ENCODE measurements at places on chromosomes 5 and 9. TPM values are rescaled to one million over a fixed set of nuclear protein-coding genes. Genes with fewer than 3 reads are reported as not detected.

The PCDHB11 gene
- not detected for total RNA-seq

The PSD2 gene
- 0.14 TPM for total RNA-seq

The SHISAL2B gene
- total RNA-seq: not detected

The SH3PXD2B gene
- total RNA-seq: 0.47 TPM

The ZNF189 gene
- 8.3 TPM for total RNA-seq

The HDAC3 gene
- 98.3 TPM for total RNA-seq

The SIGMAR1 gene
- total RNA-seq: 80.7 TPM

The MEGF10 gene
- not detected for total RNA-seq

The PPP1R26 gene
- 0.58 TPM for total RNA-seq

The TRPM6 gene
- total RNA-seq: not detected

The OR1J2 gene
- total RNA-seq: not detected

The DDX4 gene
- total RNA-seq: not detected

The PRDM9 gene
- not detected for total RNA-seq

The PCDHGA3 gene
- total RNA-seq: not detected

The TMEM267 gene
- total RNA-seq: 20.0 TPM

The RNF44 gene
- 62.7 TPM for total RNA-seq

The LRRC14B gene
- total RNA-seq: not detected

The GARIN3 gene
- 0.77 TPM for total RNA-seq

The NTNG2 gene
- total RNA-seq: 2.4 TPM

The TMOD1 gene
- total RNA-seq: 0.60 TPM

The NMRK1 gene
- 16.9 TPM for total RNA-seq

The HMMR gene
- total RNA-seq: 95.2 TPM

The PCDHB14 gene
- total RNA-seq: not detected

The C9orf153 gene
- total RNA-seq: 0.40 TPM

The CFAP157 gene
- not detected for total RNA-seq

The HTR4 gene
- not detected for total RNA-seq

The C5orf52 gene
- total RNA-seq: not detected

The PLPP6 gene
- 3.2 TPM for total RNA-seq

The PTTG1 gene
- total RNA-seq: 132 TPM

The ZDHHC11B gene
- total RNA-seq: 0.59 TPM

The LHX6 gene
- 0.07 TPM for total RNA-seq

The PCDHGA6 gene
- not detected for total RNA-seq

The KCNT1 gene
- total RNA-seq: not detected

The SLC12A7 gene
- 21.6 TPM for total RNA-seq

The PCDHGB2 gene
- total RNA-seq: 0.14 TPM

The SIMC1 gene
- total RNA-seq: 21.9 TPM

The SPINK6 gene
- total RNA-seq: not detected

The ENTREP1 gene
- not detected for total RNA-seq

The IL9 gene
- not detected for total RNA-seq

The IFNA21 gene
- total RNA-seq: not detected

The LHFPL2 gene
- total RNA-seq: 0.20 TPM

The CCL27 gene
- not detected for total RNA-seq

The NKD2 gene
- total RNA-seq: 2.3 TPM

The TUT7 gene
- 32.0 TPM for total RNA-seq

The PCDHB4 gene
- total RNA-seq: not detected

The SCGB3A1 gene
- total RNA-seq: not detected

The CAMK4 gene
- total RNA-seq: 80.7 TPM

The UGT3A1 gene
- total RNA-seq: not detected

The NUTM2F gene
- not detected for total RNA-seq

The TMC1 gene
- total RNA-seq: 0.38 TPM

The LTC4S gene
- total RNA-seq: 1.3 TPM

The ALDH1A1 gene
- not detected for total RNA-seq

The ADRA1B gene
- total RNA-seq: not detected

The SLC34A3 gene
- total RNA-seq: not detected

The VLDLR gene
- 13.0 TPM for total RNA-seq

The TRIM32 gene
- 14.6 TPM for total RNA-seq

The MARCOL gene
- total RNA-seq: not detected

The GRHPR gene
- total RNA-seq: 64.6 TPM

The C9 gene
- not detected for total RNA-seq

The PRR16 gene
- not detected for total RNA-seq
